Pancreas (tissue), 10 donors: ENCODE measurements at places on chromosomes 6 and 20.

GRCh38 chr20:60271597-60271996, 313.4 kb downstream of the CDH26 start:
- DNase-seq: no peak

- peak; percentile 47 for DNase-seq
These were observed 49.6 kb upstream of the ZNF217 start for GRCh38 chr20:53643031-53643832.

DNA sequence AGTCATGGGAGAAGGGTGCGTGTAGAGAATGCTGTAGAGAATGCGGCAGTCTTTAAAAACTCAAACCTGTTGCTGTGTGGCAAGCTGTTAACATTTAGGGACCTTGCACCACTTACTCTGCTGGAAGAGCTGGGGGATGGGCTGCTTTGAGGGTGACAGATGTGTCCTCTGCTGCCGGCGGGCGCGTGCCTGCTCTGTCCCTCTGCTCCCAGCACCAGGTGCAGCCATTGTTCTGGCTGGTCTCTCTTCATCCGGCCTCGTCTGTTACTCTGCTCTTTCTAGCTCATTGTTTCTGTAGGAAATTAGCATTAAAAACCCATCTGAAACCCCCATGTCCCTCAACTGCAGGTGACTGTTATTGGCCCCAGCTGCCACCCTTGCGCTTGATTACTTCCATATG, 78.5 kb downstream of the CBFA2T2 start:
- no peak for DNase-seq

DNA sequence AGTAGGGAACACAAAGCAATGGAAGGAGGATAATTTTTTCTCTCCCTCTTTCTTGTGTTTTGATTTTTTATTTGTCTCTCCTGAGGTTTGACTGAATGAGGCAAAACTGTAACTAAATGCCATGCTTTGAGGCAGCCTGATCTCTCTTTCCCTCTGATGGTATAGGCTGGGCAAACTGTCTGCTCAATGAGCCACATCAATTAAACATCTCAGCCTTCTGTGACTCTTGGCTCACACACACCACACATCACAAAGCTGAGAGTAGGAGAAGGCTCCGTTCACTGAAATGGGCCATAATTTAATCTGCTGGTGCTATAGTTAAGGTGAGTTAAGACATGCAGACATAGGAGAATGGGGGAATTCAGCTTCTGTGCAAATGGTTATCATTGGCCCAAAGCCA, 28.1 kb upstream of the SCGN start:
- no peak for DNase-seq

GRCh38 chr20:20887593-20888265, 175.3 kb upstream of the RALGAPA2 start:
- no peak for DNase-seq

DNA sequence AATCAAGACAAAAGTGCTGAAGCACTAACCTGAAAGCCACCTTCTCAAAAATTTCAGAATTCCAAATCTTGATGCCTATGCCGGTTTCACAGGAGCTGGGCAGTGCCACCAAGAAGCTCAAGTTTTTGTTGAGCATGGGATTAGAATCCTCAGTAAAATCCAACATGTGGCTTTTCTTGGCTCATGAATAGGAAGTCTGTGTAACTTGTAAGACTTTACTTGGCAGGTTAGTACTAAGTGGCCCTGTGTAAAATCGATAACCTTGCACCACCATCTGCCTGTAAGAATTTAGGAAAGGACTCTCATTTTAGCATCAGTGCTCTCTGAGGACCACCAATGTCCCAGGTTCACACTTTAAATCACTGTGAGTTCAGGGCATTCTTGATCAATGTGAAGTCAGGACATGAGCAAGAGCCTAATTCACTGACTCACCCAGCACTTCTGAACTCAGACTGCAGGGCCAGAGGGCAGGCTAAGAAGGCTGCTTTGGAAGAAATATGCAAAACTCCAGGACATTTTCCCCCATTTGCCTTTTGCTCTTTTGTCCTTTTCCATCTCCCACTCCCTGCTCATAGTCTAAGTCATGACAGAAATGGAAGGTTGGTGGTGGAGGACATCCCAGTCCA, 113.2 kb downstream of the EDN1 start:
- no peak for DNase-seq

GRCh38 chr6:32933661-32934085, 7.2 kb downstream of the HLA-DMB start:
- DNase-seq: peak; percentile 71

DNA sequence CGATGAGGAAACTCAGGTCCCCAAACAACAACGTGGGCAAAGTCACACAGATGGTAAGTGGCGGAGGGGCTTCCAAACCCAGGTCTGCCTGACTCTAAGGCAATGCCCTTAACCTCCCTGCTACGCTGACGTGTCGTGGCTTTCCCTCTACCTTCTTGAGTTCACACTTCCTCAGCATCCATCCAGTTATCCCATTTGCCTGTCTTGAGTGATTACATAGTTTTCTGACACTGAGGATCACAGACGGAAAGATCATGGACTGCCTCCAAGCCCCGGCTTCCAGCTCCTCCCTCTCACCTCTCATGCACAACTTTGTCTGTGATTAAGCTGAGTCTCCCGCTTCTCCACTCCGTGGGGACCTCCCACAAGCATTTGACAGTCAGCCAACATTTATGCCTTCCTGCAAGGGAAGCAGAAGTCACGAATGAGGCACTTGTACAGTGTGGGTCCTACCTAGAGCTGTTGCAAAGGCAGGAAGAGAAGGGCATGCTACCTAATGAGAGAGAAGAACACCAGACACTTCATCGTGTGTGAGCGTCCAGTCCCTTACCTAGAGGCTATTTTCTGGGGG, 33.8 kb downstream of the TBC1D7 start:
- no peak for DNase-seq

GRCh38 chr20:58179432-58180099, 48.9 kb downstream of the ANKRD60 start:
- peak; percentile 61 for DNase-seq

DNA sequence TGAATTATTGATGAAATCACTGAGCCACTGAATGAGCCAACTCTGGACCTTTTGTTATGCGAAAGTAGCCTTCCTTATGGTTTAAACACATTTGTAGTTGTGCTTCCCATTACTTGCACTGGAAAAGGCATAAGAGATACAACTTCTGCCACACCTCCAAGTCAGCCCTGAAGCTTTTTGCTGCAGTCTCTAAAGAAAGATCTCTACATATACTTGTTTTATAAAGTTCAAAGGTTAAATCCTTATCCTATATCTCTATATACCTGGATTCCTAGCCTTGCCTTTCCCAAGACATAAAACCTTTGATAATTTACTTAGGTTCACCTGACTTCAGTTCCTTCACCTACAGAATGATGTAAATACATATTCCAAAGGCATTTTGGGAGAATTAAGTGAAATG, 132.0 kb downstream of the PTPRK start:
- DNase-seq: no peak

DNA sequence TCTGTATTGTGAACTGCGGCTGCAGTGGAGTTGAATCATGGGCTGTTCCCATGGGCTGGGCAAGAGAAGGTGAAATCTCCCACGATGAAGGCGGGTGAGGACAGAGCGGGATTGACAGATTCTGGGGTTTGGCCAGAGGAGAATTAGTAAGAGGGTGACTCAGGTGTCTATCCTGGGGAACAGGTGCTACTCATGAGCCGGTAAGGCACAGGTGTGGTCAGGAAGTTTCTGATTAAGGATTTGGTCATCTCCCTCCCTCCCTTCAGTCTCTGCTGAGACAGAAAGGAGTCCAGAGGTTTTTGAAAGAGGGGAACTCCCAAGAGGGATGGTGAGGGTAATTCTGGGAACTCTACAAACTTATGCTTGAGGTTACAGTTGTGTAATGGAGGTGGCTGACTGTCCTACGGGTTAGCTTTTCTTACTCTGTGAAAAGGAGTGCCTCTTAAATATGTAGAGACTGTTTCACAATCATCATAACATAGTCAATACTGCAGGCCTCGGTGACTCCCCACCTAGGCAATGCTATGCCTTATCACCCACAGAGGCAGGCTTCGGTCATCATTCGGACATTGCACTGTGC, 31.5 kb downstream of the SERPINB1 start:
- DNase-seq: peak; percentile 79

DNA sequence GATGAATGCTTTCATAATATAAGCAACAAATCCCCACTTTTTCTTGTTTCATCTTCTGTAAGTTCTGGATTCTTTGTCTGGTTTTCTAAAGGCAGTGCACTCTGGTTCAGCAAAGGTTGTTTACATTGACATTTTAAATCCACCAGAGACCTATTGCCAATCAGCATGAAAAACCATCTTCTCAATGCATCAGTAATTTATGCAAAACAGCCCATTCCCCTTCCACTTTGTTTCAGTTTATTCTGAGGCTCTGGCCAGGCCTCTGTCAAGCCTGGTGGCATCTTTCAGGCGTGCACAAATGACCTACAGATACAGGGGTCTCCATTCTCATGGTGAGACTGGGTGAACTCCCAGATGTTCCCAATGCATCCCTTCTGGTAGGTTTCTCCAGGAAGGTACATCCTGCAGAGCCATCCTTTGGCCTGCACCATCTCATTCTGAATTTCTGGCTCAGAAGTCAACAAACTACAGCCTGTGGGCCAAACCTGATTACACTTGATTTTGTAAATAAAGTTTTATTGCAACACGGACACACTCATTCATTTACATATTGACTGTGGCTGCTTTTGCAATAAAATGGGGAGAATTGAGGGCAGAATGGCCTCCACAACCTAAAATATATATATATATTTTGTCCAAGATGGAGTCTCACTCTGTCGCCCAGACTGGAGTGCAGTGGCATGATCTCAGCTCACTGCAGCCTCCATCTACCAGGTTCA, 405.4 kb downstream of the PREX1 start:
- DNase-seq: no peak

- no peak for DNase-seq
These were observed 36.6 kb upstream of the HDAC2 start for GRCh38 chr6:114007516-114007915.

DNA sequence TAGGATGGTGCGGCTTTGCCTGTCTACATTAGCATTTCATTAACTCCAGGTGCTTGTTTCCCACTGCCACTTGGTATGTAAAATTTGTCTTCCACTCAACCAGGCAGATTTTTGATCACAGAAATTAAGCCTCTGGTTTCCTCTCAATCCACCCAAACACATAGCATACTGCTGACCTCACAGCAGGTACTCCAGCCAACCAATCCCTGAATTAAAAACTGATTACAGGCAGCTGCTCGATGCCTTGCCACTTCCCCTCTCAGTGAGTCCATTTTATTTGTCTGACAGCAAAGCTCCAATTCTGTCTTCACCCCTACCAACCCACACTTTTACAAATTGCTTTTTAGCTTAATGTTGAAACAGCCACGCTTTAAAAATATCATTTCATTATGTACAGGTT, 95.2 kb downstream of the PLCB1 start:
- no peak for DNase-seq

DNA sequence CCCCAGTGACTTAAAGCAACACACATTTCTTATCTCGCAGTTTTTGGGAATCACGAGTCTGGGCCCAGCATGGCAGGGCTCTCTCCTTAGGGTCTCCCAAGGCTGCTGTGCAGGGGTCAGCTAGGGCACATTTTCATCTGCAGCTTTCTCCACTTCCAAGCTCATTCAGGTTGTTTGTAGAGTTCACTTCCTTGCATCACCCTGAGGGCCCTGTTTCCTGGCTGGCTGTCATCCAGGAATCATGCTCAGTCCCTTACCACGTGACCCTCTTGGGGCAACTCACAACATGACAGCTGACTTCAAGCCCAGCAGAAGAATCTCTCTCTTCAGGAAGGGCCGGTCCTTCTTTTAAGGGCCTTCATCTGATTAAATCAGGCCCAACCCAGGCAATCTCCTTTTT, 21.3 kb downstream of the SNAP25 start:
- DNase-seq: peak; percentile 36

- no peak for DNase-seq
These were observed 255.5 kb downstream of the ARHGAP18 start for GRCh38 chr6:129454488-129454887.

GRCh38 chr6:5109436-5109835, 24.3 kb downstream of the PPP1R3G start:
- no peak for DNase-seq

GRCh38 chr6:31446481-31446880, 43.1 kb downstream of the MICA start:
- DNase-seq: no peak

DNA sequence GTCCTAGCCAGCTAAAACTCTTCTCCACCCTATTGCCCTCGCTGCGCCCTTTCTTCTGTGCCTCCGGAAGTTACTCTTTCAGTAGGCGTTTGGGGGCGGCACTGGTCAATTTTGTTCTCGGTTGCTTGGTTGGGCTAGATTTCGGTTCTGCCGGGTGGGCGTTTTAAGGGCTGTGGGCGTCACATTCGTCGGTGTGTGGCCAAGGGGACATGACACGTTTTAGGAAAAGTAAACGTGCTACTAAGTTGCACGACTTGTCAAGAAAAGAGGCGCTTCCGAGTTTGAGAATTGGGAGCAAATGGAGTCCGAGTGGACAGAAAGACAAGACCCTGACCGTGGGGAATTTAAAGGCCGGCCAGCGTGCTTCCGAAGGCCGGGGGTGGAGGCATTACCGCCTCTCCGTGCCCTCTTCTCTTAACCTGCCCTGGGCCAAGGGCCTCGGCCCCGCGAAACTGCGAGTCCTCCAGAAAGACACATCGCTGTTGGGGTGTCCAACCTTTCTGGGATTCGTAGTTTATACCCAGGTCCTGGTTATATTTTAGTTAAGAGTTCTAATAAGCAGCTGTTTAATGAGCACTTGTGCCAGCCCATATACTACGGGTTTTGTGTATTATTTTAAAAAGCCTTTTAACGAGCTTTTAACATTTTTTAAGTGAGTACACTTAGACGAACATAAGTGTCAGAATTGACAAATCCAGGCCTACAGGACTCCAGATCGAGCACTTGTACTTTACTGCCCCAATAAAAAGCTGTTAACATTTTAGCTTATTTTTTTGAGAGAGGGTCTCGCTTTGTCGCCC, 664 bp upstream of the BAG6 start:
- DNase-seq: peak; percentile 85

- no peak for DNase-seq
These were observed 64.7 kb downstream of the TRAM2 start for GRCh38 chr6:52512199-52512598.

DNA sequence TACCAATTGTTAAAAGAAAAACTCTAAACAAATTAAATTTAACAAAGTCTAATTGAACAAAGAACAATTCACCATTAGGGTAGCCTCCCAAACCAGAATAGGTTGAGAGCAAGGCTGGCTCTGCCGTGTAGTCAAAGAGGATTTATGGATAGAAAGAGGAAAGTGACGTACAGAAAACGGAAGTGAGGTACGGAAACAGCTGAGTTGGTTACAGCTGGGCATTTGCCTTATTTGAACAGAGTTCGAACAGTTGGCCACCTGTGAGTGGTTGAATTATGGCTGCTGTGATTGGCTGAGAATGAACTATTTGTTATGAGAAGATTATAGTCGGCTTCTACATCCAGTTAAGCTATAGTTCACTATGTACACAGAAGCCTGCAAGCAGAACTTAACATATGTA, 18.5 kb upstream of the ISM1 start:
- DNase-seq: no peak
